Natural killer cell (primary cell): ENCODE measurements at places on chromosomes 3 and 15.

DNA sequence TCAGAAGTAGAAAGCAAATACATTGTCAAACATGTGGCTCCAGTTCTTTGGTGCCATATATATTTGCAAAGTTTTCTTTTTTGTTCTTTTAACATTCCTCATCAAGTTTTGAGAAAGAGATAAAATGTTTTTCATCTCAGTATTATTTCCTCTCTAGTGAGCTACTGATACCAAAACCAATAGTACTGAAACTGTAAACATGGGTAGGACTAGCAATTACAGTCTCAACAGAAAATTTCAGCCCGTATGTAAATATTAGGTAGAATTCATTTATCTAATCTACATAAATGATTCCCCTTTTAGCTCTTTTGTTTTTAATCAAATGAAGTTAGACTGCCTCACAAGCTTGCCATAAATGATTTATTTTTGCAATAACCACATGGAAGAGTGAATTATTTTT lies 21.4 kb downstream of the SECISBP2L start:
- no peak for DNase-seq

DNA sequence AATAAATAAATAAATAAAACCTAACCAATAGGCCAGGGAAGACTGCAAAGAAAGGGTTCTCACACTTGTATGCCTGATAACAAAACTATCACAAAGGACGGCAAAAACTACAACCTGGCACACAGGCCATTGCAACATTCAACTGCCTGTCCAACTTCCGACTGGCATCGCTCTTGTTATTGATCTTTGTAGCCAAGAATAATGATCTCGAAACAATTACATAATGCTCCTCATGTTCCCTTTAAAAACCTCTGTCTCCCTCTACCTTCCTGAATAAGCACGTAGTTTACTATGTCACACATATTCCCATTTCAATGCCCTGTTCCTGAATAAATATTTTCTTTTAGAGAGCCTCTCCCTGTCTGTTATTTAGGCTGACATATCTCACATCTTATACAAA lies 74.3 kb downstream of the B3GNT5 start:
- no peak for DNase-seq

- no peak for DNase-seq
Observed at GRCh38 chr3:140857993-140858392, 83.6 kb upstream of the SLC25A36 start.

GRCh38 chr3:72977060-72977808 lies 19.4 kb upstream of the PPP4R2 start:
- DNase-seq: no peak

GRCh38 chr3:88044411-88044810 lies 14.4 kb downstream of the CGGBP1 start:
- no peak for DNase-seq

- DNase-seq: no peak
Observed at GRCh38 chr3:32432711-32433530, 41.3 kb downstream of the CMTM7 start.
